ENCODE measurements at places on chromosomes 1 and 21.

DNA sequence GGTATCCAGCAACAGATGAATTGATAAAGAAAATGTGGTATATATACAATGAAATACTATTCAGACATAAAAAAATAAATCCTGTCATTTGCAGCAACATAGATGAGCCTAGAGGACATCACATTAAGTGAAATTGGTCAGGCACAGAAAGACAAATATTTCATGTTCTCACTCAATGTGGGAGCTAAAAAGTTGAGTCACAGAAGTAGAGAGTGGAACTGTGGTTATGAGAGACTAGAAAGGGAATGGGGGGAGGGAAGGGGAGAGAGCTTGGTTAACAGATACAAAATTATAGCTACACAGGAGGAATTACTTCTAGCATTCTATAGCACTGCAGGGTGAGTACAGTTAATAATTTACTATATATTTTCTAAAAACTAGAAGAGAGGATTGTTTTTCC, 37.1 kb upstream of the SERPINC1 start:
- no peak for DNase-seq

DNA sequence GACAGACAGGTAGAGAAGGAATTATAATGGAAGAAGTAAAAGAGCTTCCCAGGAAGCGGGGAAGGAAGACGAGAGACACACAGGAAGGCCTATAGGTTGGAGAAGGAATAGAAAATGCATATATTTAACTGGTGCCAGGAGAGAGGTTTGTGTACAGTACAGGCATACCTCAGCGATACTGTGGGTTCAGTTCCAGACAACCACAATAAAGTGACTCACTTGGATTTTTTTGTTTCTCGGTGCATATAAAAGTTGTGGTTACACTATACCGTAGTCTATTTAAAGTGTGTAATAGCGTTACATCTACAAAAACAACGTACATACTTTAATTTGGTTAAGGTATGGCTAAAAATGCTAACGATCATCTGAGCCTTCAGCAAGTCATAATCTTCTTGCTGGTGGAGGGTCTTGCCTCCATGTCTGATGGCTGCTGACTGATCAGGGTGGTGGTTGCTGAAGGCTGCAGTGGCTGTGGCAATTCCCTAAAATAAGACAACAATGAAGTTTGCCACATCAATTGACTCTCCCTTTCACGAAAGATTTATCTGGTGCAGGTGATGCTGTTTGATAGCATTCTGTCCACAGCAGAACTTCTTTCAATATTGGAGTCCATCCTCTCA, 16.0 kb downstream of the YARS1 start:
- peak; percentile 58 for DNase-seq

GRCh38 chr1:236181059-236181458, 38.7 kb downstream of the GPR137B start:
- no peak for DNase-seq

GRCh38 chr1:159979257-159979656, 25.2 kb upstream of the SLAMF9 start:
- no peak for DNase-seq

DNA sequence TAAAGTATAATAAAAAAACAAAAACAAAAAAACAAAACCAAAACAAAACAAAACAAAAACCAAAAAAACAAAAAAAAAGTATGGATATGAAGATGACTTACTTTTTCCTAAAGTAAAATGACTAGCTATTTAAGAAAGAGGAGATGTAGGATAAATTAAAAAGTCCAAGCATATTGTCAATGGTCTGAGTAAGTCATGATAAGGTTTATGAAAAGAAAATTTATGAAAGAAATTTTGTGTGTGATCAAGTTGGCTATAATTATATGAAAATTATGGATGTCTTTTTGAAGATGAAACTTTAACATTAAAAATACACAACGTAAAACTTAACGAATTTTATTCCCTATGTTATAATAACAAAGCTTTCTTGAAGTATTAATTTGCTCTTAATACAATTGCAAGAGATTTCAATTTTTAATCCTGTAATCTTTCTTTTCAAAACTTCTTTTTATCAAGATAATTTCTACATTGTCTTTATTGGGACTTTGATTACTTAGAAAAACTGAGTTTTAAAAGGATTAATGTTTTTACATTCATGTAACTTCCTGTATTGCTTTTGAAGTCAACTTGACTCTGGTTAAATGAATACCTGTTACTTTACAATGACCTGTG, 200.9 kb upstream of the IVNS1ABP start:
- DNase-seq = no peak
